ENCODE measurements at places on chromosomes 3 and 15.

GRCh38 chr15:91706322-91707032 lies 147.0 kb upstream of the SLCO3A1 start:
- peak; percentile 7 for DNase-seq

- no peak for DNase-seq
Measured at GRCh38 chr3:12722226-12722625, 36.8 kb downstream of the TMEM40 start.

- DNase-seq: no peak
Measured at GRCh38 chr15:71748293-71748718, 62.0 kb upstream of the NR2E3 start.

DNA sequence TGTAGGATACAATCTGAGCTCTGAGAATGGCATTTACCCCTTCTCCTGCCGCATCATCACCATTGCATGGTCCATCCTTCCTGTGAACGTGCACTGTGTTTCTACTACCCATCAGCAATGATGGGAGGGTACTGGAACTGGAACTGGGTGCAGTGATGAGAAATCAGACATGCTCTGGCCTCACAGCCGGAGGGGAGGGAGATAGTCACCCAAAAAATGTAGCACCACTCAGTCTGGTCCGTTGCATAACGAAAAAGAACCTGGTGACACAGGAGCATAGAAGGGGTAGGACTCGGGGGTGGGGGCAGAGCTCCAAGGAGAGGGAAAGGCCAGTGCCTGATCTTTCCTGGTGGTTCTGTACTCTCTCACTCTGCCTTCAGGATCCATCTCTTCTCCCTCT lies 205.0 kb downstream of the RPLP1 start:
- no peak for DNase-seq

DNA sequence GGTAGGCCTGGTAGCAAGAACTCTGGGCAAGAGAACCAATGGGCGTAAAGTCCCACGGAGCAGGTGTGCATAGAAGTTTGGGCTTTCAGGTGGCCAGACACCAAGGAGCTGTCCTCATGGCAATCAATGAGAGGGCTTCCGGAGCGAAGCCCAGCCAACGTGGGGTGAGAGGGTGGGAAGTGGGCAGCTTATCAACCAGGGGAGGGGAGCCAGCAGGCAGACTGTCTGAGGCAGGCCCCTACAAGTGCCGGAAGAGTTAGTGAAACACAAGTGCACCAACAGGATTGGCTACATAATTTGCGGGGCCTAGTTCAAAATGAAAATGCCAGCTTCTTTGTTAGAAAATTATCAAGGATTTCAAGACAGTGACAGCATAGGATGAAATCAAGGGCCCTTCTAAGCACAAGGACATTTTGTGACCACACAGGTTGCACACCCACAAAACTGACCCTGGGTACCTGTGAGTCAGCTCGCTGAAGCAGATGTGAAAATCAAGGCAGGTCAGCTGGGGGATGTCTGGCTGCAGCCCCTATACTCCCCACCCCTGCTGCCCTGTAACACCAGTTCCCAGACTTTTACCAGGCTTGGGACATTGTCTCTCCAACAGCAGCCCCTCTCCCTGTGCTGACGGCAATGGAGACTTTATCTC lies 102.1 kb upstream of the ETV5 start:
- DNase-seq: no peak

- no peak for DNase-seq
Measured at GRCh38 chr3:41503998-41504623, 304.8 kb downstream of the CTNNB1 start.

- no peak for DNase-seq
Measured at GRCh38 chr3:197718891-197719290, 17.8 kb downstream of the RUBCN start.

GRCh38 chr15:38316311-38316710 lies 63.7 kb downstream of the SPRED1 start:
- DNase-seq: no peak

DNA sequence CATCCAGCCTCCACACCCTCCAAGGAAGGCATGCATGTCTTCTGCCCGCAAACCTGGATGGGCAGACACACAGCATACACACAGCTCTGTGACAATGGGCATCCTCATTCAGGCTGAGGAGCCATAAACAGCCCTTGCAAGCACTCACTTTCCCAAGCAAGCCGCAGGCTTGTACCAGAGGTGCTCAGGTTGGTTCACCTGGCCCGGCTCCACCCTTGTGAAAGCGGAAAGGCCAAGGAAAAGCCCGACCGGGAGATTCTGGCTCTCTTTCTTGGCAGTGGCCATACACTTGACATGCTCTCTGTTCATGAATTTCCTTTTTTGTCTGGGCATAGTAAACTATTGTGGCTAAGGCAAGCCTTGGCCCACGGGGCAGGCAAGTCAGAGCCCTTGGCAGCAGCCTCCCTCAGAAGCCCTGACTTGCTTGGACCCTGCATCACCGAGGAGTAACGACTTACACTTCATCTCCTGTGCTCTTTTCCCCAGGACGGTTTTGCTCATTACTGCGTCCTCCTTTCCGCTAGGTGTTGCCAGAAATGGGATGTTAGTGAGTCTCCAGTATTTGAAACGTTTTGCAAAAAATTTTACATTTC lies 74.6 kb upstream of the BNC1 start:
- DNase-seq: no peak

DNA sequence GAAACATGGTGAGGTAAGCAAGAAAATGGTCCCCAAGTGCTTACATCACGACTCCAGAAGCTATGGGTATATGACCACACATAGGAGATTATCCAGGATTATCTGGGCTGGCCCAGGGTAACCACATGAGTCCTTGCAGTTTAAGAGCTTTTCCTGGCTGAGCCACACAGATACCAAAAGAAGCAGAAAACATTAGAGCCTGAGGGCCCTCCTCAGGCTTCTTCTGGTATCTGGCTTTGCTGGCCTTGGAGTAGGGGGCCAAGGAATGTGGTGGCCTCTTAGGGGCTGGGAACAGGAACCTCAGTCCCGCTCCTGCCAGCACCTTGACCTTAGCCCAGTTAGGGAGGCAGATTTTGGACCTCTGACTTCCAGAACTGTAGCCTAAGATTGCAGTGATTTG lies 259.1 kb downstream of the KCNMB2 start:
- DNase-seq: no peak

- DNase-seq: no peak
Measured at GRCh38 chr3:13380971-13381370, 39.2 kb downstream of the NUP210 start.

DNA sequence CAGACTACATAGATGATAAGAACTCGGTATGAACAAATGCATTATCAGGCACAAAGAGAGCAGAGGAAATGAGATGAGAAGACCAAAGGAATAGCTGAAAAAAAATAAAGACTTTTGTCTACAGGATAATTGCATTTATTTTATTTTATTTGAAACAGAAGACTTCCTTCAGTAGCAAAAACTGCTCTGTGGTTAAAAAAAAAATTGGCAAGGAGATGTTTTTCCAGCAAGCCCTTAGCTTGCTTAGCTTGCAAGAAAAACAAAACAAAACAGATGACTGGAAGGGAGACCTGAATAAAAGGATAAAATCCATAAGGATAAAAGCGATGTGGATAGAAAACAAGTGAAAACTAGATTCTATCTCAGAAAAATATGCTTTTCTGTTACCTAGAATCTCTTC lies 9.1 kb upstream of the PPM1L start:
- DNase-seq: no peak

DNA sequence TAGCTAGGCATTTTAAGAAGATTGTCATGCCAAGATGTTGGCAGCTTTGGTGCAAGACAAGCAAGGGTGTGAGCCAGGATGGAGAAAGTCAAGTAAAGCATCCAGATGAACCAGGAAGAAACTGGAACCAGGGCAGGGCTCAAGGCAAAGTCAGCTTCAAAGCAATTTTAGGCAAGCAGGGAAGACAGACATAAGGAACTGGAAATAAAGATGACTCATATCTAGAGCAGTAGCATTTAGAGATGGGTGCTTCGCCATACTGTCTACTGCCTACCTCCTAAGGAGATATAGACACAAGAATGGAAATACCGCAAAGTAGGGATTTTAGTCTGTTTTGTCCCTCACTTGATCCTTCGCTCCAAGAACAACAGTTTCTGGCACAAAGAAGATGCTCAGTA lies 59.9 kb downstream of the RYR3 start:
- DNase-seq: no peak

DNA sequence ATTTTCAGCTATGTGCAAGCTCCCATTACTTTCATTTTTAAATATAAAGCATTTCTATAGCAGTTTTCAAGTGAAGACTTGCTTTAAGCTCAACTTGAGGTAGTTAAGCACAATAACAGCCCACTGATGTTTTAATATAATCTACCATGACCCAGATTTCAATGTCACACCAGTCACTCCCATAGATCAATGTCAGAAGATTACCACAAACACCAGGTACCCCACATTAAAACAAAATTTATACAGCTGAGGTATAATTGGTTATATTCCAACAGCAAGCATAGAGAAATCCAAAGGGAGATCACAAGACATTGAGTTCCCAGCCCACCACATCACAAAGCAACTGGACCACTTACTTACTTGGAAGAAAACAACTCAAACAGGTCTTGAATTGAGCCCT lies 22.8 kb downstream of the GTPBP8 start:
- DNase-seq: no peak

- no peak for DNase-seq
Measured at GRCh38 chr3:40453933-40454332, 3.2 kb upstream of the RPL14 start.

GRCh38 chr3:29153811-29154210 lies 127.1 kb upstream of the RBMS3 start:
- DNase-seq: no peak

- DNase-seq: no peak
Measured at GRCh38 chr15:73034221-73034620, 18.0 kb upstream of the NEO1 start.

GRCh38 chr3:128917291-128917690 lies 37.9 kb downstream of the ACAD9 start:
- DNase-seq: no peak

DNA sequence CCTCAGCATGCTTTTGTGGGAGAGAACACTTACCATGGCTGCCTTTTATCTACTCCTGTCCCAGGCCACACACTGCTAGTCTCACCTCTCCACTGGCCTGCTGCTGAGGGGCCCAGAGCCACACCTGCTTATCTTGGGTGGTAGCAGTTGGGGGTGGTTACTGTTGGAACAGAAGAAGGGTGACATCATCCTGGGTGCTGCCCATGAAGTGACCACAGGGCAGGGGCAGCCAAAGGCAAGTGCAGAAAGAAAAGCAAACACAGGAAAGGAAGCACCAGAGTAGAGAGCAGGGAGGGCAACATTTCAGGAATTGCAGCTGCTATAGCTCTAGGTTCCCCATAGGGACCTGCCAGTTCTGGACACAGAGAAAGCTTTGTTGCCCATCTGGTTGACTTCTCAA lies 345.2 kb downstream of the VPS13C start:
- DNase-seq: no peak

DNA sequence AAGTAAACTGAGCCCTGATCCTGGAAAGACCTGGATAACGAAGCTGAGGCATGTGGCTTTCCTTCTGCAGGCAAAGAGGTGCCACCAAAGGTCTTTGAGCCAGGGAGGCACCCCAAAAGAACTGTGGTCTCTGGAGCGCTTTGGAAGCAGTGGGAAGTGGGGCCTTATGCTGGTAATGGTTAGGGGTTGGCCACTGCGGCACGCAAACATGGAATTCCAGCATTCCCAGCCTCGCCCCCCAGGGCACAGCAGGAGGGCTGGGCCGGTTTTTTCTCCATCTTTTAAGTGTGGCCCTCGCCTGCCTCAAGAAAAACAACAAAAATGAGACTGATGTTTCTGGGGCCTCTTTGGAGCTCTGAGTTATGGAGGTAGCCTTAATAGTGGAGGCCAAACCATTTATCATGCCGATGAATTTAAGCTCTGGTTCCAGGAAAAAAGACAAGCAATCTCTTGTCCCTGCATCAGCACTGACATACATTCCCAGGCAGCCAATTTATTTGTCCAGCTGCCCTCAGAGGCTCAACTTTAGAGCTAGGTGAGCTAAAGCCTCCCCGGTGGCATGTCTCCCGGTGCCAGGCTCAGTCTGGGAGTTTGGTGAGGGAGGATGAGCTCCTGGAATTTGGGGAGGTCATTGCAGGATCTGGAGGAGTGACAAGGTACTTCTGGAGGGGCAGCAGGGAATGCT lies 109.0 kb downstream of the TLE3 start:
- DNase-seq: no peak

DNA sequence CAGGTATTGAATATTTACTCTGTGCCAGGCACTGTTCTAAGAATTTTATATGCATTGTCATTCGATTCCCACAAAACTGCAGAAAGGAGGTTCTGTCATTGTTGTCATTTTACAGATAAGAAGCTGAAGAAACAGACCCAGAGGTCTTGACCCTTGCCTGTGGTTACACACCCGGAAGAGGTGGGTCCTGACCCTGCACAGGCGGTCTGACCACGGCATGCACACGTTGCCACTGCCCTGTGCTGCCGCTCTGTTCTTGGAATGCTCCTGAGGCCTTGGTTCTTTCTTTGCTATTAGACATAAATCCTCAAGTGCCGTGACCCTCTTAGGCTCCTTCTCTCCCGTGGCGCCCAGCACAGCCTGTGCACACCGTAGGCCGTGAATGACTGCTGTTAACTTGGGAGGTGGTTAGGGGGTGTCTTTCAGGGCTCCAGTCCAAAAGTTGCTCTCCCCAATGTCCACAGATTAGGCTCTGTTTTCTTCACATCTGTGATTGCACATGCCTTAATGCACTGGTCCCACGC lies 74.1 kb upstream of the PLXNA1 start:
- no peak for DNase-seq

DNA sequence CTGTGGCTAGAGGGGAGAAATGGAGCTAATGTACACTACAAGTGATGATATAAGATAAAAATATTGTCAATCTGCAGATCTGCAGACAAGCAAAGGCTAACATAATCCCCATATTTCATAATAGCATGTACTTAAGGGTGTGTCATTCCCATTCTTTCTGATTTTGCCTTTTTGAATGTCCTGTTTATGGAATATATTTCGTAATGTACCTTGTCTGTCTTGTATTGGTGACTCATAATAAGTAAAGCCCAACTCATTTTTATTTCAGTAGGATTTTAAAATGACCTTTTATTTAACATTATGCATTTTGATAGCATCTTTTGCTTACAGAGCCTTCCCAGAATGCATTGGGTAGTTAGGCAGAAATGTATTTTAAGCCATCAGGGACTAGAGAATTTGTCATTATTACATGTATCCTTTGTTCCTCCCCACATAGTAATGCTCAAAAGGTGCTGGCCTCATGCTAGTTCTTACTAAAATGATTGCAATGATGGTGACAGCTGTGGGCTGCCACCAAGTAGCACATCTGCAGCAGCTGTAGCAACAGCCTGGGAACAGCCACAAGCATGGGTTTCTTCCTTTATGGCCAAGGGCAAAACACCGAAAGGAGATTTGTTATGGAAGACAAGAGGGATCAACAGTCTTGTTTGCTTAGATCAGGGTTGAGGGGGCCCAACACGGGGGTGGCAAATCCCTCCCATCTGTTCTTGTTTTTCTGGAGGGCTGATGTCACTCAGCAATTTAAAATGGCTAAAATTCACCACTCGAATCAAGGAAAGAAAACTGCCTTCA lies 188.5 kb downstream of the CADPS start:
- DNase-seq: no peak

- DNase-seq: peak; percentile 74
Measured at GRCh38 chr3:189794518-189794917, 163.3 kb downstream of the TP63 start.
